Gastroesophageal sphincter (tissue), 4 donors: ENCODE measurements at places on chromosomes 1 and 21.

- no peak for ATAC-seq
Observed at GRCh38 chr1:169733924-169734323, at the start of gene SELE. Gene SELE (minus strand): TSS chr1:169734079. CDS start chr1:169733612, 467 bp downstream.

GRCh38 chr1:114482585-114482984, 28.4 kb downstream of the TRIM33 start:
- ATAC-seq = no peak

DNA sequence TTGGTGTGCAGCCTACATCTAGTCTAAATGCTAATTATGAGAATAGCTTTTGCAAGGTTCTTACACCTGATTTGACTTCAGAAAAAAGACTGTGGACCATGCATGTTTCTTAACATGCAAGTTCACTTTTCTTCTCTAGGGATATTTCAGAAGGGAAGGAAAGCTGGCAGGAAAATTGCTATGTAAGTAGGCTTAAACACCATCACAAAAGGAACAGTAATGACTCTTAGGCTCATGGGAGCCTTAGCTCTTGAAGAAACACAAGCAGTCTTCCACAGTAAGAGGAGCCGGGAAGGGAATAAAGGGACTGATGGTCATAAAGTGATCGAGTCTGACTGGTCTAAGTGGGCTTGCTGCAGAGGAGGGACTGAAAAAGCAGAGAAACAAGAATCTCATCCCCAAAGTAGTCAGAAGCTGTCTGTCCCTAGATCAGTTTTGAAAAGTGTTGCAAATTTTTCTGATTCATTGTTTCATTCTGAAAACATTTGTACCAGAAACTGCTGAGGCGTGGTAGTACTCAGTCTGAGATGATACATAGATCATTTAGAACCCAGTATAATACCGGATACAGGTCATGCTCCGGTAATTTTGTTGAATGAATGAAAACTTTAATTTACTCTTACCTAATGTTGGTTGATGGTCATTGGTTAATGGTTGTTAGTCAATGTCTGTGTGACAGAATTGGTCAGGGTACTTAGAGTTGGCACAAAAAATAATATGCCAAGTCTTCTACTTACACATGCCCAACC, 40.9 kb downstream of the SMYD2 start:
- ATAC-seq = no peak

DNA sequence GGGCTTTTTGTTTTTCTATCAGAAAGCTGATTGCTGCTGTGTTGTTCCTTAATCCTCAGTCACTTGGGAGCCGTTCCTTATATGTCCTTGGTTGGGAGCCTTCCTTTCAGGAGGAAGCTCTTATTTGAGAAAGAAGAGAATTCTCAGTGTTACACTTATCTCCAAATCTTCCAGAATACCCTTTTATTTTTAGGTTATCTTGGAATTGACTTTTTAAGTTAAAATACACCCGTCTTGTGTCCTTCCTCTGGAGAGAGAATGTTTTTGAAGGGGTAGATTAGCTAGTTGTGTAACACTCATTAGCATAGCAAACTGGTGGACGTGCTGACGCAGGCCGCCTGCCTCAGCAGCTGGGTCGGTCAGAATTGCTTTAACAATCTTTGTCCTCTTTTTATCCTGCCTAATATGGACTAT, 42.1 kb downstream of the LRRC8B start:
- peak; percentile 78 for ATAC-seq

GRCh38 chr1:96804648-96805047, 83.1 kb downstream of the PTBP2 start:
- no peak for ATAC-seq

DNA sequence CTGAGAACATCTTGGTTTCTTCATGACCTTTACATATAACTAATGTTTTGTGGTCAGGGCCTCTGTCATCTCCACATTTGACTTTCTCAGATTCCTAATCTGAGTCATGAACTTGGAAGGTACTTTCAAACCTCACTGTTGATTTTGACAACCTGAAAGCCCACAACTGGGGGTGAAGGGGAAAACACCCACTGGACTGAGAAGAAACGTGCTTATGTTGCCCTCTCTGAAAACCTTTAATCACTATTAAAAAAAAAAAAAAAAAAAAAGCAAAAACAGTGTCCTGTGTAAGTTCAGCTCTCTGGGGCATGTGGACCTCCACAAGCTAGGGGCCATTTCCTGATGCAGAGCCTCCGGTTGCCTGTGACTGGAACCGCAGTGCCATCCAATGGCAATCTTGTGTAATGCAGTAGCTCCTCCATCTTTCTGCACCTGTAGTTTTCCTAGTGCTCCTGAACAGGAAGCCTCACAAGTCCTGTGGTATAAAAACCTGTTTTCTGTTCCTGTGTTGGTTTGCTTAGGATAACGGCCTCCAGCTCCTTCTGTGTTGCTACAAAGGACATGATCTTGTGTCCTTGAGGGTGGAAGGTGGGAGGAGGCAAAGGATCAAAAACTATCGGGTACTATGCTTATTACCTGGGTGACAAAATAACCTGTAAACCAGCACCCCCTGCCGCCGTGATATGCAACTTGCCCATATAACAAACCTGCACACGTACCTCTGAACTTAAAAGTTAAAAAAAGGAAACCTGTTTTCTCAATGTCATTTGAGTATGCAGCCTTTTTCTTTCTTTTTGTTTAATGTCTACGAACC, 124.5 kb downstream of the ZNF648 start:
- ATAC-seq = no peak

GRCh38 chr1:229101011-229101871, 169.7 kb upstream of the RAB4A start:
- ATAC-seq = no peak

GRCh38 chr1:171718848-171719247, 23.0 kb downstream of the VAMP4 start:
- ATAC-seq = no peak

- no peak for ATAC-seq
Observed at GRCh38 chr1:205285381-205286101, 36.0 kb downstream of the NUAK2 start.

- ATAC-seq = no peak
Observed at GRCh38 chr1:21763236-21763635, 19.7 kb downstream of the USP48 start.

DNA sequence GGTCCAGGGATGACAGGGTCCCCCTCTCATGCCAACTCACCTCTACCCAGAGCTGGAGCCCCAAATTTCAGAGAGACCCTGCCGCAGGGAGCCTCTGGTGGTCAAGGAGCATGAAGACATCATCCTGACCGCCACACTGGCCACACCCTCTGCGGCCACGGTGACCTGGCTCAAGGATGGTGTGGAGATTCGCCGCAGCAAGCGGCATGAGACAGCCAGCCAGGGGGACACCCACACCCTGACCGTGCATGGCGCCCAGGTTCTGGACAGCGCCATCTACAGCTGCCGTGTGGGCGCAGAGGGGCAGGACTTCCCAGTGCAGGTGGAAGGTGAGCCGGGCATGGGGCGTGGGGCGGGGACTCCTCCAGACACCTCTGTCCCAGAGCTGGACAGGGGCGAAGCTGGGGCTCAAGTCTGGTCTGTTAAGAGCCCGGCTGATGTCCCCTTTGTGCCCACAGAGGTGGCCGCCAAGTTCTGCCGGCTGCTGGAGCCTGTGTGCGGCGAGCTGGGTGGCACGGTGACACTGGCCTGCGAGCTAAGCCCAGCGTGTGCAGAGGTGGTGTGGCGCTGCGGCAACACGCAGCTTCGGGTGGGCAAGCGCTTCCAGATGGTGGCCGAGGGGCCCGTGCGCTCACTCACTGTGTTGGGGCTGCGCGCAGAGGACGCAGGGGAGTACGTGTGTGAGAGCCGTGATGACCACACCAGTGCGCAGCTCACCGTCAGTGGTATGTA, 66.0 kb downstream of the OBSCN start:
- ATAC-seq = no peak

- peak; percentile 45 for ATAC-seq
Observed at GRCh38 chr1:8077120-8077573, 51.0 kb upstream of the ERRFI1 start.

- ATAC-seq = no peak
Observed at GRCh38 chr1:212669102-212669501, 30.5 kb downstream of the BATF3 start.

DNA sequence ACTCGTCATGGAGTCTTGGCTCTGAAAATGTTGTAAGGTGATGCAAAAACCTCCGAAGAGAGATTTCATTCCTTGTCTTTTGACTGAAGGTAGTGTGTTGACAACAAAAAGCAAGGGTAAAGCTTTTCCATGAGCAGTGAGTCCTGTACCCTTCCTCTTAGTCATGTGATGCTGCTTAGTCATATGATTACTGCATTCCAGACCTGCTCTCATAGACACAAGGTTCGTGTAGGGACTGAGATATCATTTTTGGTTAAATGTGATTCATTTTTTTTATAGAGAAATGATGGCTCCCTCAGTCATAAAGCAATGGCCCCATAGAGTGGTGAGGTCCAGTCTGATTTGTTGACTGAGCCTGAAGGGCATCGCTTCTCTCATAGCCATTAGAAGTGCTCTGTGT, 9.2 kb downstream of the KCNJ6 start:
- ATAC-seq = no peak

DNA sequence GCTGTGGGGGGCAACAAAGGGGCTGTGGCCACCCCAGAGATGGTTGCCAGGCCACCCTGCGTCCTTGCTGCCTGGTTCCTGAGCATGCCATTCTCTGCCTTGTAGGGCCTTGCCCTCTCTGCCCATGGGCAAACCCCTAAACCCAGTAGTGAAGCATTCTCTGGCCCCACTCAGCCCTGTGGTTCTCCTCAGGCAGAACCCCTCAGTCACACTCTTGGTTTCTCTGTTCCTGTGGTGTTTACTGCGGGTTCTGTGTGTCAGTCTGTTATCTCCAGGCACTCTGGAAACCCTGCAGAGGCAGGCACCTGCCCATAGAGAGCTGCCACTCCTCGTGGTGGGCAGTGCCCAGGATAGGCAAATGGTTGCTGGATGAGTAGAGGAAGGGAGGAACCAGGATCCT, 41.1 kb upstream of the IL19 start:
- no peak for ATAC-seq

GRCh38 chr1:37478451-37478881, 4.1 kb downstream of the ZC3H12A start:
- ATAC-seq = no peak

GRCh38 chr1:220511785-220512184, 16.2 kb upstream of the MARK1 start:
- no peak for ATAC-seq

DNA sequence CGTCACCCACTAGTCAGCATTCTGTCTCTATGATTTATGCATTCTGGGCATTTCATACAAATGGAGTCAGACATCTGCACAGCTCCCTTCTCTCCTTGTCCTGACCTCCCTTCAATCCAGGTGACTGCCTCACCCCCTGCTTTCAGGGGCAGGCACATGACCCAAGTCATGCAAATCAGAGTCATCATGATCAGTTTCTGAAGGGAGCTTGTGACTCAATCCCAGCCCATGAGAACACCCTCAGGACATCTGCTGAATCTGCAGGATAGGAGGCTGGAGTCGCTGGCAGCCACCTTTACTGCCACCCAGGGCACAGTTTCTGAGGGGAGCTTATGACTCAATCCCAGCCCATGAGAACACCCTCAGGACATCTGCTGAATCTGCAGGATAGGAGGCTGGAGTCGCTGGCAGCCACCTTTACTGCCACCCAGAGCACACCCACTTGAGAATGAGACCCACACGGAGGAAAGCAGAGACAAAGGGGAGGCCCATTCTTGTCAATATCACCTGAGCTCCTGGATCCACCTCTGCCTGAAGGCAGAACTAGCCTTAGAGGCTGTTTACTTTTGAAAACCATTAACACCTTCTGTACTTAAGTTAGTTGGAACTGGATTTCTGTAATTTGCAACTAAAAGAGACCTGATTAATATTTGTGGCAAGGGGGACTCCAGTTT, 62.3 kb upstream of the SLC25A33 start:
- no peak for ATAC-seq

DNA sequence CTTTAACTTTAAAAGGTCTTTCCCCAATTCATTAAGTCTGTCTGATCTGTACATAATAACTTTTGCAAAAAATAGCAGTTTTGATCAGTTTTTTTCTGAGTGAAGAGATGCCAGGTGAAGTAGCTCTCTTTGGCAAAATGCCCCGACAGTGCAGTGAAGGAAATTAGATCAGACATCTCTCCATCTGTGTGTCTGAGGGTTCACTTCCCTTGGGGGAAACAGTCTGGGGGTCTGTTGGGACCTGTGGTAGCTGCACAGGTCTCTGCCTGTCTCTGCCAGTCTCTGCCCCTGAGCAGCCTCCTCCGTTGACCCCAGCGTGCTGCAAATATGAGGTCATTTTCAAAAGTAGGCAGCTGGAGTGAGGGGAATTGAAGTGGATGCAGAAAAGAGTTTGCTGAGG, 54.5 kb downstream of the TBCE start:
- ATAC-seq = no peak

DNA sequence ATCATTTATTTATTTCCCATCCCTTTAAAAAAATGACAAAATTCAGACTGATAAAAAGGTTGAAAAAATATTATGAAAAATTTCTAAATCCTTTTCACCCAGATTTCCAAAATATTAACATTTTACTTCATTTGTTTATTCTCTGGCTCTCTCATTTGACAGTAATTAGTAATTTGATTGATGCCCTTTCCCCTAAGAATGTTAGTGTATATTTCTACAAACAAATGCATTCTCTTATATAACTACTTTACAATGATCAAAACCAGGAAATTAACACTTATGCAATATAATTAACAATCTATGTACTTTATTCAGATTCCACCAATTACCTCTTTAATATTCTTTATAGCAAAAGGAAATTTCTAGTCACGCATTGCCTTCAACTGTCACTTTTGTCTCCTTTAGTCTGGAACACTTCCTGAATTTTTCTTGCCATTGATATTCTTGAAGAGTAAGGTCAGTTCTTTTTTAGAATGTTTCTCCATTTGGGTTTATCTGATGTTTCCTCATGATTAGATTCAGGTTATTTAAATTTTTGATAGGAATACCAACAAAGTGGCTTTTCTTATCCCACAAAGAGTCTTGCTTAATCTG, 3.9 kb downstream of the CD53 start:
- no peak for ATAC-seq

GRCh38 chr1:50418600-50419109, 4.6 kb downstream of the DMRTA2 start:
- no peak for ATAC-seq

DNA sequence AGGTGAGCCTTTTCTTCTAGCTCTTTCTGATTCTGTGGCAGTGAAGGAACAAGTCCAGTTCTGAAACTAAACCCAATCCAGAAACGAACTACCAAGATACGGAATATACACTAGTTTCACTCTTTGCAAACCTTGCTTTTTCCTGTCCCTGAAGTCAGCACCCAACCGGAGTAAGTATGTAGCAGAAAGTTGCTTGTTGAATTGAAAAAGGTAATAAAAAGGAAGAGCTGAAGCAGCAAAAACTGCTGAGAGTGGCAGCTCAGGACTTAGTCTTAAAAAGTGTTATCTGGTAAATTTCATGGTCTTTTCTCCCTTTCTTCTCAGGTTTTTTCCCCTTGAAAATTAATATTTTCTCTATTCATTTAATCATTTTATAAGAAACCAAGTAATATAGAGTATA, 9.4 kb upstream of the NT5C1A start:
- ATAC-seq = no peak

- no peak for ATAC-seq
Observed at GRCh38 chr1:100152271-100152670, 19.3 kb downstream of the TRMT13 start.
